ENCODE measurements at places on chromosomes 2 and 18.

DNA sequence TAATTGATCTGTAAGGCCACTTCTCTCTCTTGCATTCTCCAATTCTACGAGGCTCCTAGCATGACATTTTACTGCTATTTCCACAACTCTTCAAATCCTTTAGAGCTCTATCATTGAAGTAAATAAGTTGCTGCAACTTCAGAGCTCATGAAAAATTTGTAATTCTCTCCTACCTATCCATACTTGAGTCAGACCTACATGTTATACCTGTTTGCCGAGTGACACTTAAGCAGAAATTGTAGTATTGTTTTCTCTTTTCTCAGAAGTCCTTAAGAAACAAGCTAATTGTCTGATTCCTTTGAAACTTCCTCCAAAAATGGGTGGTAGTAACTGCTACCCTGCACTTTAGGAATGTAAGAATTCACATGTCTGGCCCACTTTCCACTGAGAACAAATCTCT lies 26.1 kb downstream of the GALM start:
- DNase-seq = no peak

DNA sequence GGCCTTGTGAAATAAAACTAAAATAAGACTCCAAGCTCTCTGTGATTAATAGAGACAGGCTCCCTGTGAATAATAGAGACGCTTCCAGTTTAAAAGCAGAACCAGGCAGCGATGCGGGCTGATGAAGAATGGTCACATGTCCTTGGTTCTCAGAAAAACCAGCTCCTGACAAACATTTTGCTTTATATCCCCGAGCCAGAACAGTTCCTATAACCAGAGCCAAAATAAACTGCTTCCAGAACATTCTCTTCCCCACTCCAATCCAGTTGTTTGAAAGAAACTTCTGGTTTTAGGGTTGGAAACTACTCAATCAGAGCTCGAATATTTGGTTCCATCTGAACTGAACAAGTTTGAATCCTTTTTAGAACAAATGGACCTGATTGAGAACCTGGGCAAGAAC lies 213.7 kb downstream of the TSN start:
- DNase-seq = no peak

- no peak for DNase-seq
These were observed 76.6 kb downstream of the KIAA1328 start for GRCh38 chr18:36905571-36905970.

DNA sequence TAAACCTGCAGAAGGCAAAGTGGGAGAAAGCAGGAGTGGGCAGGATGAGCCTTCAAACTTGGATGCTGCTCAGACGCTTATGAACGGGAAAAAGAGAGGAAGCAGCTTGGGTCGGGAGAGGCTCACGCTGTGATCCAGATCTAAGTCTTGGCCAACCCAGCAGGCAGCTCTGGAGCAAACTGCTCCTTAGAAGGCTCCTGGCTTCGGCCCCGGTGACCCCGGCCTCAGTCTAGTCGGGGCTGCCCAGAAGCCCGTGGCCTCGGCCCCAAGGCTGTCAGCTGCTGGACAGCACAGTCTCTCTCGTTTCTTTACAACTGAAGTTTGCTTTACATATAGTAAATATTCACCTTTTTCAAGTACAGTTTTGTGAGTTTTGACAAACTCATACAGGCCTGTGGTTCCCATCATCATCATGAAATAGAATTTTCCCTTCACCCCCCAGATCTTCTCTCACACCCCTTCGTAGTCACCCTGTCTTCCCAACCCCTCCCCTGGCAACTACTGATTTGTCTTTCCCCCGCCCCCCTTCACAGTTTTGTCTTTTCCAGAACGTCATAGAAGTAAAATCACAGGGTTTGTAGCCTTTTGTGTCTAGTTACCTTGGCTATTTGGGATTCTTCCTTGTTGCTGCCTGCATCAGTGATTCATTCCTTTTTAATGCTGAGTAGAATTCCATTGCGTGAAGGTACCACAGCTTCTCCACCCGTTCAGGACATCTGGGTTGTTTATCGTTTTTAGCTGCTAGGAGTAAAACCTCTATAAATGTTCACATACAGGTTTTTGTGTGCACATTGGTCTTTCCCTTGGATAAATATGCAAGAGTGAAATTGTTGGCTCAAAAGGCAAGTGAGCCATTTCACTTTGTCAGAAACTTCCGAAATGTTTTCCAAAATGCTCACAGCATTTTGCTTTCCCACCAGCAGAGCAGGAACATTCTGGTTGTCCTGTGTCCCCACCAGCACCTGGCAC lies 35.1 kb downstream of the MYO7B start:
- DNase-seq = no peak

DNA sequence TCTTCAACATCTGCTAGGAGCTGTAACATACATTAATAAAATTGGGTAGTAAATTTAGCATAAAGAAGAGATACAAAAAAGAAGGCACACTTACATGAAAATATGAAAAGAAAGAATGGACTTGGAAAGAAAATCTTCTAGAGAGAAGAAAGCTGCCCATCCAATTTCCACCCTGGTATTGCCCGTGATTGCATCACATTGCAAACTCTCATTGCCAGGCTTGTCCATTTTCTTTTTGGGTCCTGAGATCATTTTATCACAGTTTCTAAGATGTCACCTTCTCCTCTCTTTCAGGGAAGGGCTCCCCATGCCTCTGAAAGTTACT lies 321.5 kb downstream of the RND3 start:
- DNase-seq = no peak

DNA sequence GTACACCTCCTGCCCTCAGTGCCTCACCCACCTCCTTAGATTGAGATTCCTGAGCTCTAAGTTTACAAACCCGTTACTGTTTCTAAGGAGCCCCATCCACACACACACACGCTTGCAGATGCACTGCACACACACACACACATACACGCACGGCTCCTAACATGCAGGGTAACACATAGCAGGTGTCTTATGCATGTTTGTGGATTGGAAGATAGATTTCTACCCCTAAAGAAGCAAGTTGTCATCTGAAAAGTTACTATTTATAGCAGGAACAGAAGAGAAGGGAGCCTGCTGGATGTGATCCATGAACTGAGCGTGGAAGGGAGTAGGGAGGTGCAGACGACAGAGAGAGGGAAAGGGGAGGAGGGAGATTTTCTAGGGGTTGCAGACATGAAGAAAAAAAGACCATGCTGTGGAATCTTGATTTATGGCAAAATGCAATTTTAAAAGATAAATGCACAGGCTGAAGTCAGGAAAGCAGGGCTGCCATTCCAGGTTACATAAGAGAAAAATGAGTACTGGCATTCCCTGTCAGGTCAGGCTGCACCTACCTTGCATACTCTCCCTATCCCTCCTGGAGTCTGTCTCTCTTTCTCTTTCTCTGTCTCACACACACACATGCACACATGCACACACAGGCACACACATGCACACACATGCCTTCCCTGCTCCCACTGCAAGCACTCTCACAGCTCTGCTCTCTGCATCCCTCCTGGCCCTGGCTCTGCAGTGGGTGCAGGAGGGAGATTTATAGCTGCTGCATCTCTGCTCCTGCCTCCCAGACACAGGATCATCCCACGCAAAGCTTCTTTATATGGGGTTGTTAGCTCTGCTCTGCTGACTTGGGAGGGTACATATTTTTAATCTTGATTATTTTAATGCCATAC lies 192.6 kb upstream of the MYT1L start:
- no peak for DNase-seq

GRCh38 chr2:201808027-201808426 lies 1.7 kb downstream of the CDK15 start:
- DNase-seq = no peak

DNA sequence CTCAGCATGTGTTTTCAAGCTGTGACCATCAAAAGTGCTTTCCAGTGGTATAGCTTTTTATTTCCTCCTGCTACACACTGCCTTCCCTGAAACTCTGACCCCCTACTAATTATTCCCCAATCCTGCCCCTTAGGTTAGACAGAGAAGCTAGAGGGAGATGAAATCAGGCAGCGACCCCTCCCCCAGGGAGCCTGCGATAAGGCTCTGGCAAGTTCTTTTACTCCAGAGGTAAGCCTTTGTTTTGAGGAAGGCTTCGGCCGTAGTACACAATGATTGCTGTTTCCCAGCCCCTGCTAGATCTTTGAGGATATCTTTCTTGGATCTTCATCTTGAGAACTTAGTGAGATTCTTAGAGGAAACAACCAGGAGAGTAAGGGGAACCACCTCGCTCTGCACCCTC lies 33.5 kb upstream of the NOL4 start:
- no peak for DNase-seq

- no peak for DNase-seq
These were observed 15.1 kb upstream of the NMUR1 start for GRCh38 chr2:231545105-231545902.

GRCh38 chr18:42025974-42026625 lies 71.1 kb downstream of the PIK3C3 start:
- no peak for DNase-seq

- no peak for DNase-seq
These were observed 195.7 kb downstream of the ARL4C start for GRCh38 chr2:234300932-234301823.

DNA sequence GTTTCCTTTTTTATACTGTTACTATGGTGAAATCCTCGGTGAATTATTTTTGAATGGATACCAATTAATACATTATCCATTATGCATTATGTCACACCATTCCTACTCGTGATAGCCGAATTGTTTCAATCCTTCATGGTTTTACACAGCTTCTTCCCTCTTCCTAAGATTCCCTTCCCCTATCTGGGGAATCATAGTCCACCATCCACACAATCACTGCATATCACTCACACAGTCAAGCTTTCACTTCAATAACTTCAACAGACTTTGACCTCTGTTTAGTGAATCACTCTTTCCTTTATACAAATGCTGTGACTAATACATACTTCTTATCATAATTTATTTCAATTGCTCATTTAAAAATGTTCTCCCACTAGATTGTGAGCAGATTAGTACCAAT lies 1108.1 kb upstream of the LRRTM1 start:
- DNase-seq = no peak

- DNase-seq = no peak
These were observed 119.0 kb upstream of the ARHGAP28 start for GRCh38 chr18:6610466-6610865.

DNA sequence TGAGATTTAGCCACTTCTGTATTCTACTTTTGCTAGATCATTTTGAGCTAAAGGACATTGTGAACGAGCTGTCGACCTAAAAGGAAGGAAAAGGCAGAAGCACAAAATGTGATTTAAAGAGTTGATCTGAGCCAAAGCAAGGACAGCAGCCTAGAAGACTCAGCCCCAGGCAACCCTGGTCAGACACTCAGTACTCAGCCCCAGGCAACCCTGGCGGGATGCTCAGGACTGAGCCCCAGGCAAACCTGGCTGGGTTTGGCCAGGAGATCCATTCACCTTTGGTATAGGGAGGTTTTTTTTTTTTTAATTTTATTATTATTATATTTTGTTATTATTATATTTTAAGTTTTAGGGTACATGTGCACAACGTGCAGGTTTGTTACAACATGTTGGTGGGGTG lies 34.3 kb upstream of the PXDN start:
- no peak for DNase-seq

- no peak for DNase-seq
These were observed 3.8 kb downstream of the SIX2 start for GRCh38 chr2:45005261-45006002.

- no peak for DNase-seq
These were observed 28.2 kb downstream of the ARHGAP15 start for GRCh38 chr2:143157418-143157817.

DNA sequence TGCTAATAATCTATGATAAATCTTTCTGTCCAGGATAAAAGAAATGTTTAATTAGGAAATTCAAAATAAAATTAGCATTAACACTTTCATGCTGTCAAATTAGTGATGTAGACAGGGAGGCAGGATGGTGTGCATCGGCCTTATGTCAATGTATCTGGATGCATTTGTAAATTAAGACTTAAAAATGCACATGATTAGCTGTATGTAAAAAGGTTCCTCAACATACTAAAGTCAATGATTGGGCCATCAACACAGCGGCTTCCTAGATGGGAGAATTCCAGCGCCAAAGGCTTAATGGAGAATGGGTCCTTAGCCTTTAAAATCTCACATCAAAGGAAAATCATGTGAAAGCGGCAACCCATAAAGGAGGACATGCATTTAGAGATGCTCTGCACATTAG lies 77.5 kb upstream of the ZEB2 start:
- DNase-seq = no peak

- no peak for DNase-seq
These were observed at the start of gene SCN7A for GRCh38 chr2:166494140-166494624. SCN7A (minus strand) TSS chr2:166494249; CDS start chr2:166477696, 16,553 bp downstream.

GRCh38 chr18:56952026-56952425 lies 194.9 kb upstream of the BOD1L2 start:
- DNase-seq = peak; percentile 21

DNA sequence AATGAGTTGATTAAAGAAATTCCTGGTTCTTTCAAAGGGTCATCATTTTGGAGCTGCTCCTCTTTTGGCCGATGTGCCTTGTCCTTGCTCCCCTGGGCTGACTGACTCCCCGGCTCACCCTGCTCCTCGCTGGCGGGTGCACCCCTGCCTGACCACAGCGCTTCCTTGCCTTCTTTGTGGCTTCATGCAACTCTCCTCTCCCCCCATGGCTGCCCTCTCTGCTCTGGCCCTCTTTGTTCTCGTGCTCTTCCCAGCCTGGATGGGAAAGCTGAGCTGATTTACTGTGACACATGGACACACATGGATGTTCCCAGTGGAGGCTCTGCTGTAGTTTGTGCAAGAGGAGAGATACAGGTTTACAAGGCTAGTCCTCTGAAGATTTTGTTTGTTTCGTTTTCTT lies 234.6 kb downstream of the HAUS1 start:
- DNase-seq = no peak

DNA sequence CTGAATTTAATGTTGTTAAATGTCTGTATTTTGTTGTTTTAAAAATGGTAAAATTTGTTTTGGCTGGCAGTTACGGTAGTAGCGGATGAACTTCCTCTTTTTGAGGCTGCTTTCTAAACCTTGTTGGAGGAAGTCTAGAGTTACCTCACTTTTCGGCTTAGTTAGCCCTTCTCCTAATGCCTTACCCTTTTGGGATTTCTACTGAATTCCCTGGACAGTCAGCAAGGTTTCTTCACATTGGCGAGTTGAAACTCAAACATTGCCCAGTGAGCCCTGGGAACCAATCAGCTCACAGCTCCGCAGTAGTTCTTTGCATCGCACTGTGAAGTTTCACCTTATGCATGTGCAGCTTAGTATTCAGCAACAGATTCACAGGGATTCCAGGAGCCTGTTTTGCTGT lies 55.2 kb downstream of the TMEM247 start:
- no peak for DNase-seq

Measured in NCI-H187 (cell line).